Heart right ventricle (tissue), 16 donors: ENCODE measurements at places on chromosomes 6 and 20.

DNA sequence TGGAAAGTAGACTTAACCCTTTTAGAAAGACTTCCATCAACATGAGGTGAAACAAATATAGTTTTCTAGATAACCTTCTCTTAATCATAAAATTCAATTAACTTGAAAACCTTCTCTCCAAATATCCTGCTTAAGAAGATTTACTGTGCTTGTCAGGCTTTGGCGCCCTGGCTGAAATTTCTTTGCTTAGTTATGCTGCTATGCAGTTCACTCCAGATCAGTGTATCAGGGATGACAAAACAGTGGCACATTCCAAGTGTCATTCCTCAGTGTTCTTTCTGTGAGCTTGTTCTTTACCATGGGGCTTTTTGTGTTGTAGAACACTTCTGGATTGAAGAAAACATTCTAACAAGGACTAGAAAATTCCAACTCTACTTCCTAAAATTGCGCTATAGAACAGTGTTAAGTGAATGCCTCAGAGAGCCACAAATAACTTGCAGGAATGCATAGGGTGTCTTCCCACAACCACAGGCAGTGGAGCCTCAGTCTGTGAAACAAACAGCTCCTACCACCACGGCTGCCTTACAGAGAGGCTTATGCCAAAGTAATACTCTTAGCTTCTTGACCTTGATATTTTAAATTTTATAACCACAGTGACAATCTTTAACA, 443.6 kb downstream of the CDC5L start:
- no peaks in the 10 kb centered on the region for H3K4me1 ChIP-seq
- no peak overlapping the region for H3K27ac ChIP-seq
- H3K4me3 ChIP-seq: no peak overlapping the region

GRCh38 chr6:166275714-166276166, 32.5 kb downstream of the PRR18 start:
- no peaks in the 10 kb centered on the region for H3K36me3 ChIP-seq
- no peaks in the 10 kb centered on the region for H3K4me1 ChIP-seq
- no peak overlapping the region for H3K4me3 ChIP-seq
- peaks cover 24% of the 10 kb centered on the region for H3K27me3 ChIP-seq
- no peak overlapping the region for H3K27ac ChIP-seq

DNA sequence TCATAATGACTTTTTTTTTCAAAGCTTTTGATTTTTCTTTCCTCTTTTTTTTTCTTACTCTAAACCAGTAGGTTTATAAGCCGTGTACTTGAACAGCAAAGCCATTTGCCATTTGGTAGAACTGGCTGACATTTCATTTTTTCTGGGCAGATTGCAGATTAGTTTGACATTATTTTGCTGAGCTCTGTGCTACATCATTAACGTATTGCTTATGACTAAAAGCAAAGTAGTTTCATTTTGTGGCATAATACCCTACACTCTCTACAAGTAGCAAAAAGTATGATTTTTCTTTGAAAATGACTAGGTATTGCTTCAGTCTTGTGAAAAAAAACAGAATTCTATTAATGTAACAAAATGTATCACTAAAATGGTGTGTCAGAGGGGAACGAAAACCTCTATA, 141.3 kb downstream of the GRIK2 start:
- DNase-seq: no peak
- no peak overlapping the region for H3K4me3 ChIP-seq
- H3K27me3 ChIP-seq: no peaks in the 10 kb centered on the region
- H3K4me1 ChIP-seq: no peaks in the 10 kb centered on the region
- H3K27ac ChIP-seq: no peak overlapping the region

DNA sequence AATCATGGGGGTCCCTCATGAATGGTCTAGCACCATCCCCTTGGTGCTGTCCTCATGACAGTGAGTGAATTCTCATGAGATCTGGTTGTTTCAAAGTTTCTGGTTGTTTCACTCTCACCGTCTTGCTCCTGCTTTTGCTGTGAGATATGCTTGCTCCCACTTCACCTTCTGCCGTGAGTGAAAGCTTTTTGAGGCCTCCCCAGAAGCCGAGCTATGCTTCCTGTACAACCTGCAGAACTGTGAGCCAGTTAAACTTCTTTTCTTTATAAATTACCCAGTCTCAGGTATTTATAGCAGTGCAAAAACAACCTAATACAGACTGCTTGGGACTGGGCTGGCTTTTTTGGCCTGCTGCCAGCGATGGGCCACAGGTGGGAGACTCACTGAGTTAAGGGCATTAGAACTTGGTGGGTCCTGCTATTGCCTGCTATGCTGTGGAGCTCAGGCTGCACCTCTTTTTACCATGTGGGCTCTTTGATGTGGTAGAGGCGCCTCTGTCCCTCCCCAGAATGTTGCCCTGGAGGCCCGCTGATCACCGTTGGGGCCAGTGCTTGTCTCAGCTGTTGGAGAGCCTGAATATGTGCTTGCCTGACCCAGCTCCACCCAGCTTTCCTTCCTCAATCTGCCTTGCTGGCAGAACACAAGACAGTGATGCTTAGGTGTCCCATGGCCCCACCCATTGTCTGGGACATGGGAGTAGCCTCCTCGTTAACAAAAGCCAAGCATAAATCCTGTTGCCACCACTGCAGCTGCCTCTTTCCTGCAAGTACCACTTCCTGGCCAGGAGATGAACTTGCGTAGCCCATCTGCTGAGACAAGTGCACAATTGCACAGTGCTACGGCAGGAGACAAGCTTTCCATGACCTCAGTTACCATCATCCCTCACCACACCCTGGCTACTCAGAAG, 47.1 kb downstream of the IGF2R start:
- no peak for DNase-seq
- H3K36me3 ChIP-seq: no peaks in the 10 kb centered on the region
- H3K27ac ChIP-seq: no peak overlapping the region
- peaks cover under 1% of the 10 kb centered on the region for H3K4me1 ChIP-seq

DNA sequence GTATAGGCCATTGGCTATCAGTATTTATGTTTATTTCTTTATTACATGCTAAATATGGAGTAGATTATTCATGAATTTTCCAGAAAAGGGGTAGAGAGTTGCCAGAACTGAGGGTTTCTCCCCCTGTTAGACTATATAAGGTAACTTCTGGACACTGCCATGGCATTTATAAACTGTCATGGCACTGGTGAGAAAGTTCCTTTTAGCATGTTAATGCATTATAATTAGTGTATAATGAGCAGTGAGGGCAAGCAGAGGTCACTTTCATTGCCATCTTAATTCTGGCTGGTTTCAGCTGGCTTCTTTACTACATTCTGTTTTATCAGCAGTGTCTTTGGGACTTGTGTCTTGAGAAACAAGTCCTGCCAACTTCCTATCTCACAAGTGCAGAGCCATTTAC, 220.0 kb upstream of the CNR1 start:
- H3K4me1 ChIP-seq: no peaks in the 10 kb centered on the region
- H3K27me3 ChIP-seq: no peaks in the 10 kb centered on the region
- no peak for DNase-seq
- H3K27ac ChIP-seq: no peak overlapping the region
- no peak overlapping the region for H3K4me3 ChIP-seq

- H3K27me3 ChIP-seq: no peaks in the 10 kb centered on the region
- no peak overlapping the region for H3K4me3 ChIP-seq
- H3K27ac ChIP-seq: peak overlapping the region; percentile 80
- peaks cover 22% of the 10 kb centered on the region for H3K4me1 ChIP-seq
- DNase-seq: no peak
- H3K36me3 ChIP-seq: no peaks in the 10 kb centered on the region
Observed at GRCh38 chr6:141401851-141402250, 730.9 kb upstream of the GJE1 start.

DNA sequence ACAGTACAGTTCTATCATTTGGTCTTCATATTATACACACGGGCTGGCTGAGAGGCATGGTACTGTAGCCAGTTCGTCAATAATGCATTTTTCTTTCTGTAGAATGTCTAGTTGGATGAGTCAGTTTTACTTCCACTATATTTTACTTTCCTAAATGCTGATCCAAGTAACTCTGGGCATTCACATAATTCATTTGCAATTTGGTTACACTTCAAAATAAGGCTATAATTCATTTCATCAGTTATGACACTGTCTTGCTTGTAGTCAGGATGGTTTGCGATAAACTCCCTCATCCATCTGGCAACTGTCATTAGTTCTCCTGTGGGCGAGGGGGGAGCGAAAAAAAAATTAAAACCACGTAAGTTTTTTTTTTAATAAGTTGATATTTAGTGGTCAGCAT, 46.3 kb downstream of the GCLC start:
- peaks cover 69% of the 10 kb centered on the region for H3K36me3 ChIP-seq
- no peak for DNase-seq
- no peak overlapping the region for H3K4me3 ChIP-seq
- no peaks in the 10 kb centered on the region for H3K4me1 ChIP-seq
- H3K27me3 ChIP-seq: no peaks in the 10 kb centered on the region

DNA sequence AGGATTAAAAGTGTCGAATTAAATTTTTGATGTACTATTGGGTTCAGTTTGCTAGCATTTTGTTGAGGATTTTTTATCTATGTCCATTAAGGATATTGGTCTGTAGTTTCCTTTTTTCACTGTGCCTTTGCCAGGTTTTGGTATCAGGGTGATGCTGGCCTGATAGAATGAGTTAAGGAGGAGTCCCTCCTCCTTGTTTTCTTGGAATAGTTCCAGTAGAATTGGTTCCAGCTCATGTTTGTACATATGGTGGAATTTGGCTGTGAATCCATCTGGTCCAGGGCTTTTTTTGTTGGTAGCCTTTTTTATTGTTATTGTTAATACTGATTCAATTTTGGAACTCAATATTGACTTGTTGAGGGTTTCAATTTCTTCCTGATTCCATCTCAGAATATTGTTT, 141.8 kb downstream of the SIM1 start:
- no peaks in the 10 kb centered on the region for H3K27me3 ChIP-seq
- no peaks in the 10 kb centered on the region for H3K36me3 ChIP-seq
- H3K4me1 ChIP-seq: no peaks in the 10 kb centered on the region

DNA sequence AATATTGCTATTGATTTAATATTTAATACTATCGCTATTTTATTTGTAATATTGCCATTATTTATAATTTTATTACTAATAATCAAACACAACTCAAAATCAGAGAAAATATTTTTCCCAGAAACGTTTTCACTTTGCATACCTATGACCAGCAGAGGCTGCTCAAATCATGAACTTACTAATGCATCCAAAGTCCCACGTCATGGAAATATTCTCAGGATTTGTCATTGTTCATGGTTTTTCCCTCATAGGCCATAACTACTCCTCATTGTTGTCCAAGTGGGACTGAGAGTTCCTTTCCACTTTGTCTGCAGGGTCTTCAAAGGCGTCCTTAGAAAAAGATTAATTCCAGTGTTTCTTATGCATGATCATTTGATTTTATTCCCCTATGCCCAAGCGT, 344.8 kb downstream of the THBS2 start:
- DNase-seq: no peak
- H3K4me1 ChIP-seq: no peaks in the 10 kb centered on the region
- no peak overlapping the region for H3K4me3 ChIP-seq
- H3K27me3 ChIP-seq: no peaks in the 10 kb centered on the region
- H3K27ac ChIP-seq: no peak overlapping the region

DNA sequence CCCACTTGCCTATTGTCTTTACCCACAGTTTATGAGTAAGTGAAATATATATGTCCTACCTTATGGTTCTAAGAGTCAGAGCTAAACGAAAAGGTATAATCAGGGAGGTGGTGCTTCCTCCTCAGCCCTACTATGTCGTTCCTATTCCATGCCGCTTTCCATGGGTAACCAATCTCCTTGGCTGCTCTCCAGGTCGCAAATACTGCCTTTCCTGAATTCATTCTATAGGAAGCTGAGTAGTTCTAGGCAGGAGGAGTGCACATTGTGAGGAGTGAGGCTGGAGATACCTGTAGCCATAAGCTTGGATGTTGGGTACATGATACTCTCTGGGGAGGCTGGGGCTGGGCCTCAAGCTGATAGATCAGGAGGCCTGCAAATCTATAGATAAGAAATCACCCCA, 5.8 kb downstream of the IL20RA start:
- H3K36me3 ChIP-seq: no peaks in the 10 kb centered on the region
- H3K27ac ChIP-seq: no peak overlapping the region
- no peaks in the 10 kb centered on the region for H3K4me1 ChIP-seq
- peaks cover 40% of the 10 kb centered on the region for H3K27me3 ChIP-seq
- DNase-seq: no peak

DNA sequence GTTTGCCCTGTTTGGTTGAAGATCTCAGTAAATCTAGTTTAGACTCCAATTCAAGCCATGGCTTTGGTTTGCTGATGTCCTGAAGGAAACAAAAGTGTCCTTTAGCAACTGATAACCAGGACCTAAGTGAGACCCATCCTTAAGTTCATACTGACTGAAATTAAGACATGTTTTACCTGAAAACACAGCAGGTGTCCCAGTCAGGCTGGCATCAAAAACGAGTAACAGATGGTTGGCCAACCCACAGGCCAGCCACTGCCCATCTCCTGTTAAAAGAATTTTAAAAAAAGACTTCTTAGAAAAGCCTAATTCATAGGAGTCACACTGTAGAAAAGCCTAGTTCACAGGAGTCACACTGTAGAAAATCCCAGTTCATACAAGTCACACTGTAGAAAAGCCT, 58.3 kb downstream of the WDR27 start:
- no peaks in the 10 kb centered on the region for H3K36me3 ChIP-seq
- DNase-seq: no peak
- no peak overlapping the region for H3K27ac ChIP-seq
- no peaks in the 10 kb centered on the region for H3K27me3 ChIP-seq
- no peaks in the 10 kb centered on the region for H3K4me1 ChIP-seq

GRCh38 chr20:56411759-56412472, at the start of gene CASS4:
Gene CASS4 (plus strand): TSS chr20:56412260. CDS start chr20:56412459, 199 bp downstream.
- peak within 1 kb of the TSS; percentile 54 for H3K27ac ChIP-seq
- no peak for DNase-seq
- H3K36me3 ChIP-seq: no peaks in the 10 kb centered on the region
- H3K27me3 ChIP-seq: no peaks in the 10 kb centered on the region
- peaks cover 56% of the 10 kb centered on the region for H3K4me1 ChIP-seq
- H3K4me3 ChIP-seq: peak within 1 kb of the TSS; percentile 60

- H3K27me3 ChIP-seq: no peaks in the 10 kb centered on the region
- no peak overlapping the region for H3K4me3 ChIP-seq
- H3K4me1 ChIP-seq: no peaks in the 10 kb centered on the region
- DNase-seq: no peak
Observed at GRCh38 chr6:100626721-100627120, 162.0 kb upstream of the SIM1 start.

GRCh38 chr6:74715355-74716085, 490.3 kb downstream of the COL12A1 start:
- no peaks in the 10 kb centered on the region for H3K36me3 ChIP-seq
- no peaks in the 10 kb centered on the region for H3K4me1 ChIP-seq
- no peak for DNase-seq
- H3K4me3 ChIP-seq: no peak overlapping the region

GRCh38 chr20:25198663-25199383, 3.3 kb downstream of the ENTPD6 start:
- peaks cover 63% of the 10 kb centered on the region for H3K4me1 ChIP-seq
- no peak overlapping the region for H3K4me3 ChIP-seq
- H3K36me3 ChIP-seq: no peaks in the 10 kb centered on the region
- H3K27me3 ChIP-seq: no peaks in the 10 kb centered on the region
